BJ (cell line): ENCODE measurements at places on chromosomes 2 and 18. TPM values are rescaled to one million over a fixed set of nuclear protein-coding genes. Genes with fewer than 3 reads are reported as not detected.

Gene RPRM
- polyA plus RNA-seq = not detected in 2 replicates

DNA sequence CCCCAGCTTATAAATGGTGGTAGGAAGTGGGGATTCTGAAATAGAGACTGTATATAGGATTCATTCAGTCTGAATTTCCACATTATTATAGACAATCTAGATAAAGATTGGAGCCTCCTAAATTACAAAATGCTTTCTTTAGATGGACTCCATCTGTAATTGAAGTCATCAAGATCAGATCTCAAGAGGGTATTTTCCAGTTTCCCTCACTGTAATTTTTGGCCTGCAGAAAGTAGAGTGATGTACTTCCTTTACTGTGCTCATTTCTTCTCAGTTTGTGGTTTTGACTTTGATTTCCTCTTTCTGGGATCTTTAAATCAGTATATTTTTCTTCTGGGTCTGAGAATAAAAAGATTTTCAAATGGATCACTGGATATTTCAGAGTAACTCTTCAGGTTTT, 7.2 kb downstream of the BABAM2 start:
- no peak for DNase-seq

DNA sequence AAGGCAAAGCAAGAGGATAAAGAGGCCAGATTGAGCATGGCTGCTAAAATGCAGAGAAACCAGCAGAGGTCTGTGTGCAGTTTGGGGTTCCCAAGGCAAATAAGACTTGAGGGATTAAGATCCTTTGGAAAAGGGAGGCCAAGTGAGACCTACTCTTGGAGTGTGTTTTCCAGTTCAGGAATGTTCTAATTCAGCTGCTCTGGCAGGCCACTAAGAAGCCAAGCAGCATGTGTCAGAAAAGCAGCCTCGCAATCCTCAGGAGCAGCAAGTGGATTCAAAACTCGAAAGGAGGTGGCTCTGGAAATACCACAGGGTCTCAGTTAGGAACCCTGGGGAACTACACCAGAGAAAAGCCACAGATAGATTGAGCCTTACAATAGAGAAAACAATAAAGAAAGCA, 569.2 kb downstream of the METTL4 start:
- no peak for DNase-seq

Gene AMER3
- polyA plus RNA-seq = not detected in 2 replicates

- DNase-seq = no peak
Observed at GRCh38 chr18:3713166-3713565, 263.2 kb downstream of the TGIF1 start.

GRCh38 chr2:222332116-222332515, 33.3 kb upstream of the PAX3 start:
- no peak for DNase-seq

GRCh38 chr2:232480201-232481190, 7.1 kb downstream of the ECEL1 start:
- no peak for DNase-seq

Gene LIMS4
- polyA plus RNA-seq = 8.7 and 9.4 TPM in 2 replicates

- DNase-seq = no peak
Observed at GRCh38 chr2:190481339-190481738, 53.2 kb downstream of the NEMP2 start.

DNA sequence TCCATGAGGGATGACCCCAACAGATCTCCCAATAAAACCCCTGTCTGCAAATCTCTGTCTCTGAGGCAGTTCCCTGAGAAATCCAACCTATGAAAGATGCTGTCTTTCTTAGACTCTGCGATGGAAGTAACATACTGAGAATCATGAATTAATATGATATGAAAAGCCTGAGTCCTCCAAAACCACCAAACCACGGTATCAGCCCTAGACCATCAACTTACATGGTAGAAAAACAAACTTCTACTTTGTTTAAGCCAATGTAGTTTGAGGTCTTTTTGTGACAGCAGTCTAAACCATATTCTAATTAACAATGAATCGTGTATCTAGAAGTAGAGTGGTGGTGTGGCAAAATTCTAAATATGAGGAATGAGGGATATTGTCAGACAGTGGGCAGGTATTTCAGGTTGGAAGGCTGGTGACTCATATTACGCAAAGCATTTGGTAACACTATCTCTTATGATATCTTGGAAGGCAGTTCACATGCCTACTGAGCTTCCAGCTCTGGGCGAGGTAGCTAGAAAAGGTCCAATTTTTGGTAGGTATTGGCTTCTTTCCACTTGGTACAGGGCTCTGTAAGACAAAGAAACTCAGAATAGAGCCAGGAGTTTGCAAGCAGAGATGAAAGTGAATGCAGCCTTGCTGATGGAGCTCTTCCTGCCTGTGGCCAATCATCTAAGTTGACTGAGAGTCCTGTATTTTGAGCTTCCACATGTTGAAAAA, 215.8 kb downstream of the ZFP36L2 start:
- no peak for DNase-seq

DNA sequence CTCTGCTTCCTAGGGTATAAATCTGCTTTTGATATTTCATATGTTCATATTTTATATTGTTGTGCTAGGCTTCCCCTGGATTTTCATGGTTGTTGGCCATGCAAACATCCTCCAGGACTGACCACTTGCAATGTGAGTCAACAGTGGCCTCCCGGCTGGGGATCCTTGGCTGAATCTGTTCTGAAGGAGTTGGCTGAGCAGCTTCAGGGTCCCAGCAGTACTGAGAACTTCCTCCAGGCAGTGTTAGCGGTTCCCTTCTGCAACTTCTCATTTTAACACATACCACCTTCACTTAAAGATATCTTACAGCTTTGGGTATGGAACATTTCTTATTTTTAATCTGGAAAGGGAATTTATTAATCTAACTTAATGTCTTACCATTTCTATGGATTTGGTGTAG, 122.1 kb downstream of the DTNB start:
- no peak for DNase-seq

Gene NCOA1
- polyA plus RNA-seq = 16.0 and 18.6 TPM in 2 replicates
